ENCODE measurements at places on chromosomes 6 and 20.
A peak's percentile ranks its signal among the peaks of the same experiment; 100 is the strongest.

GRCh38 chr20:8809107-8809953 is 259.6 kb upstream of the PLCB4 start:
- no peaks in the 10 kb centered on the region for H3K36me3 ChIP-seq
- no peak overlapping the region for H3K27ac ChIP-seq
- no peak for DNase-seq
- H3K4me3 ChIP-seq: no peak overlapping the region
- H3K27me3 ChIP-seq: no peaks in the 10 kb centered on the region

GRCh38 chr6:11237428-11237827 is 5.0 kb upstream of the NEDD9 start:
- DNase-seq: no peak
- H3K27ac ChIP-seq: no peak overlapping the region
- H3K36me3 ChIP-seq: no peaks in the 10 kb centered on the region
- peaks cover 28% of the 10 kb centered on the region for H3K4me1 ChIP-seq

DNA sequence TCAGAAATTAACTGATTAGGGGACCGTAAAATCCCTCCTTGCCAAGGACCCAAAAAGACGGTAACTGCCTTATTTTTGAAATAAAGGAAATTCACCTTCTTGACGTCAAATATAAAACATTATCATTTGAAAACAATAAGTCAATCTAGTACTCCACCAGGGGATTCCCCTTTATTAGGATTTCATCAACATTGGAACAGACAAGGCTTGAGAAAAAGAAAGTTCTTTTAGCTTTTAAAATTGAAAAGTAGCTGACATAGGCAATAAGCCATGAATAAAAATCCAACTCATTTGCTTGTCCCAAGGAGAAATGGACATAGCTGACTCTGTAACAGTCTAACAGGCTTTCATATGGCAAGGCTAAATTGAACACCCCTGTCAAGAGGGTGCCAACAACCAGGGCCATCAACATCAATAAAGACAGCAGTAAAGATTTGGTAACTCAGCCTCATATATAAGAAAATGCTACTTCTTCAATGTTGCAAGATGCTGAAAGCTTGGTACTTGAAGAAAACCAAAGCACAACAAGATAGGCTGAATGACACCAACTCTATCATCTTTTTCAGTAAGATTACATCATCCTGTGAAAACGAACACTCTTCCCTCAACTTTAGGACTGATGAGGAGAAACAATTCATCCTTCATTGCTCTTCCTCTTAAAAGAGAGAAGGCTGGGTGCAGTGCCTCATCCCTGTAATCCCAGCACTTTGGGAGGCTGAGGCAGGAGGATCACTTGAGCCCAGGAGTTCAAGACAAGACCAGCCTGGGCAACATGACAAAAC is 121.0 kb upstream of the PRDM1 start:
- H3K27ac ChIP-seq: no peak overlapping the region
- no peaks in the 10 kb centered on the region for H3K4me1 ChIP-seq
- DNase-seq: no peak
- H3K36me3 ChIP-seq: no peaks in the 10 kb centered on the region

DNA sequence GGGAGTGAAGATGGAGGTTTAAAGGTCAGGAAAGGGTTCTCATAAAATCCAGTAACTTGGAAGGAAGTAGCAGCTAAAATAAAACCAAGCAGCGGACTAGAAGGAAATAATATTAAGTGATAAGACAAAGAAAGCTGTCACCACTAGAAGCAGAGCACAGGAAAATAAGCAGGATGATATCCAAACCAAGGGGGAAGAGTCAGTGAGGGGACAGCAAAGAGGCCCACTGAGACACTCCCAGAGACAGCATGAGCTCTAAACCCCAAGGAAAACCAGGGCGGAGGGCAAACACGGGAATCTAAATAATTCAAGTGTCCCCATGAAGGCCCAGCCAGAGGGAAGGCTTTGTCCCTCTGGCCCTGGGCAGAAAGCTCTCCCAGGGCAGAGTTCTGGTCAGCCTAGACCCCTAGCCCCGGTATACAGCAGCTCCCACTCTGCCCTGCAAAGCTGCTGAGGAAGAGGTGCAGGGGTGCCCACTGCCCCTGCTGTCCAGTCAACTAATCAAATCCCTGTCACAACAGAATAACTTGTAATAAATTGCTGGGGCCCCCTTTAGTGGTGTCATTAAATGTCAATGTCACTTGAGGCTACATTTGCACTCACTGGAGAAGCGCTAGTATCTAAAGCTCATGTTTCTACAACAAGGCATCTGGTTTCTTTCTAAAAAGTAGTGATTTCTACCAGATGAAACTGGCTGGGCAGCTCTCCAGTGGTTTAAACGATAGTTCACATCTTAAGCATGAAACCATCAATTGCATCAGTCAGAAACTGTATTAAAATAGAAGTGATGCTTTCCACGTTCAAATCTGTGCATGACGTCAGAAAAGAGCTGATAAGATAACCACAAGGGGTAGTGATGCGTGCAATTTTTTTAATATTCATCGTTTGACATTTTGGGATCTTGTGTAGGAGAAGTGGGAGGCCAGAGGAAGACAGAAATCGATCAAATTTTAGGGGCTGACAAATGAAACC is 13.6 kb downstream of the PDE10A start:
- no peaks in the 10 kb centered on the region for H3K36me3 ChIP-seq
- DNase-seq: no peak
- no peaks in the 10 kb centered on the region for H3K4me1 ChIP-seq
- no peak overlapping the region for H3K27ac ChIP-seq

- peak overlapping the region; percentile 81 for H3K27ac ChIP-seq
- peaks cover 42% of the 10 kb centered on the region for H3K4me1 ChIP-seq
- H3K4me3 ChIP-seq: peak overlapping the region; percentile 81
- no peaks in the 10 kb centered on the region for H3K27me3 ChIP-seq
- DNase-seq: no peak
Measured at GRCh38 chr6:43014434-43014909, 423 bp downstream of the KLHDC3 start.

- no peaks in the 10 kb centered on the region for H3K27me3 ChIP-seq
- peak; percentile 53 for DNase-seq
- H3K4me1 ChIP-seq: peaks cover 6% of the 10 kb centered on the region
Measured at GRCh38 chr6:722077-722524, 29.2 kb upstream of the EXOC2 start.

- no peak overlapping the region for H3K4me3 ChIP-seq
- H3K27me3 ChIP-seq: no peaks in the 10 kb centered on the region
- no peak overlapping the region for H3K27ac ChIP-seq
- no peaks in the 10 kb centered on the region for H3K4me1 ChIP-seq
- DNase-seq: no peak
Measured at GRCh38 chr6:25913741-25914140, 16.8 kb downstream of the SLC17A2 start.

DNA sequence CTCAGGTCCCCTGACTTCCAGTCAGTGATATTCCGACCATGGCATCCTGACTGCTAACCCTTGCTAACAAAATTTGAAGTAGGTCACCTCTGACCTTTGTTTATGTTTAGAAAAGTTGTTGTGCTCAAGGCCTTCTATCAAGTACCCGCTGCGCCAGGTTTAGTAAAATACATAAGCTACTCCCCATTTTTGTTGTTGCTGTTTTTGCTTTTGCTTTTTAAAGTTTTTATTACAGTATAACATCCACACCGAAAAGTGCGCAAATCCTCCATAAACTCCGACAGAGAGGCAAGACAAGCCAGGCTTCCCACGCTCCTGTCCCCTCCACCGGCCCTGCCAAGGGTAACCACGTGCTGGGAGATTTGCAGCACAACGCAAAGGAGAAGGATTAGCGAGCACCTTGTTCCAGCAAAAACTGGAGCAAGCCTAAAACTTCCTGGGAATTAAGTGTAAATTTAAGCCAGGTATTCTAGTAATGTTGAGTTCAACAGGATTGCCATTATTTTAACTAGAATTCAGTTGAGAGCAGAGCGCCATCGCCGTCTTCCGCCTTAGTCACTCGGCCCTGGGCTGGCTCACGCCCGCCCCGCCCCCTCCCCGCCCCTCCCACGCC is 17.8 kb upstream of the HMGN4 start:
- no peaks in the 10 kb centered on the region for H3K27me3 ChIP-seq
- DNase-seq: no peak
- peak overlapping the region; percentile 67 for H3K27ac ChIP-seq
- peak overlapping the region; percentile 56 for H3K4me3 ChIP-seq
- peaks cover 7% of the 10 kb centered on the region for H3K4me1 ChIP-seq
- no peaks in the 10 kb centered on the region for H3K36me3 ChIP-seq

- DNase-seq: peak; percentile 76
- no peak overlapping the region for H3K27ac ChIP-seq
- H3K4me1 ChIP-seq: peaks cover 38% of the 10 kb centered on the region
- H3K27me3 ChIP-seq: no peaks in the 10 kb centered on the region
- H3K36me3 ChIP-seq: no peaks in the 10 kb centered on the region
- H3K4me3 ChIP-seq: peak overlapping the region; percentile 32
Measured at GRCh38 chr20:23928788-23929187, 49.2 kb upstream of the CST5 start.

DNA sequence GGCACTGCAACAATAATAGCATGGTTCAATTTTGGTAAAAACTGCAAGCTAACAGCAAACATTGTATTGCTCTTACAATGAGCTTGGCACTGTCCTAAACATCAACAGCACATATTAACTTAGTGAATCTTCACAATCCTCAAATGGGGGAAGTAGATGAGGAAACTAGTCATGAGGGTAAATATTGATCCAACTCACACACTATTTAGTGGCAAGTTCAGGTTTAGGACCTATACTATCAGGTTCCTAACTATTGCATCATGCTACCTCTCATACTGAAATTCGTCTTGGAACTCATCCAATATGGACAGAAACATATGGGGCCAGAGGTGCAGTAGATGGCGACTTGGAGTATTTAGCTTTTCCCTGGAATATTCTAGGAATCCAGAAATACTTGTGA is 34.2 kb downstream of the FKBP1C start:
- DNase-seq: no peak
- no peaks in the 10 kb centered on the region for H3K4me1 ChIP-seq
- no peak overlapping the region for H3K27ac ChIP-seq
- H3K36me3 ChIP-seq: no peaks in the 10 kb centered on the region
- H3K27me3 ChIP-seq: no peaks in the 10 kb centered on the region

DNA sequence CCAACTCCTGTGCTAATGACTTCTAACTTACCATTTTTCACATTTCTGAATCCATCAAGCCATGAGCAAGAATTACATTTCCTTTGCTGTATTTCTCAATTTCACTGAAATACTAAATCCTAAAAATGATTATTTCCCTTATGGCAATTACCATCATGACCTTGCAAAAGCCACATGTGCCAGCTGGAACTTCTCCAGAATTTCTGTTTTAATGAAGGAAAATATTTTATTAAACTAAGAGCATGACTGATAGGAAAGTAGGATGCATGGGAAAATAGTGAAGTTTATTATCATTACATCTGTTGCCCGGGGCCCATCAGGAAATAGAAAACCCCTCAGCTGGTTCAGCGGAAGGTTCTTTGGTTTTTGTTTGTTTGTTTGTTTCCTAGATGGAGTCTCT is 14.4 kb upstream of the TMEM242 start:
- H3K36me3 ChIP-seq: no peaks in the 10 kb centered on the region
- no peaks in the 10 kb centered on the region for H3K4me1 ChIP-seq
- no peak for DNase-seq
- no peak overlapping the region for H3K4me3 ChIP-seq

DNA sequence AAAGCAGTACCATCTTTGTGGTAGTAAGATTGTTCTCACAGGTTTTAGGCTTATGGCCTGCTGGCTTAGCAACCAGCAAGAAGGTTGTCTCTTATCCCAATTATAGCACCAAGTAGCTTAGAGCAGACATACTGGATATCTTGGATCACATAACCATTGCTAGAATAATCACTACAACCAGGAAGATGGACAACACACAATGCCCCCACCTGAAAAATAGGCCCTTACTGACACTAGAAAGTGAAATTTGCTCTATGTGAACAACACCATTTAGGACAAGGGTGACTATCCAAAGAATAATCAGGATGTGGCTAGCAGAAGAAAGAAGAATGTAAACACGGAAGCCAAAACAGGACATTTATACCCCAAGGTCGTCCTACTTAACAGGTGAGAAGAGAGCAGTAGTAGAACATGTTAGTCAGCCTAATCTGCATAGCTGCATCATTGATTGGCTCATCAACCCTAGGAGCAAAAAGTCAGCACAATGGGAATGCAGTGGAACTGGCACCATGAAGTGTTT is 172.7 kb upstream of the MARCKS start:
- no peak overlapping the region for H3K27ac ChIP-seq
- no peak overlapping the region for H3K4me3 ChIP-seq
- H3K4me1 ChIP-seq: no peaks in the 10 kb centered on the region
- no peaks in the 10 kb centered on the region for H3K27me3 ChIP-seq
- DNase-seq: no peak

DNA sequence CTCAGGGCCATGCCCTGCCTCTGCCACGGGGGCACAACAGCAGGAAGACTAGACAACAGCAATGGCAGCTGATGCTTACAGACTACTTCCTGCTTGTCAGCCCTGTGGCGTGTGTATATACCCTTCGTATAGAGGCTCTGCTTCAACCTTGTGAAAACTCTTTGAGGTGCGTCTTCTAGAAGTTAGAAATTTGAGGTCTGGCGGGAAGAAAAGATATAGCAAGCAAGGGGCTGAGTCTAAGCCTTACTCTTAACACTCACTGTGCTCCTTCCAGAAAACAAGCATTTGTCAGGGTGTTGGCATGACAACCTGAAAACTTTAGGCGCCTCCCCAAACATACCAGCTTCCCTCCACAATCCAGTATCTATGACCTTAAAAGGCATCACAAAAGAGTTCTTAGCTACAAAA is 33.3 kb downstream of the JPH2 start:
- peaks cover 16% of the 10 kb centered on the region for H3K4me1 ChIP-seq
- no peaks in the 10 kb centered on the region for H3K27me3 ChIP-seq
- H3K36me3 ChIP-seq: no peaks in the 10 kb centered on the region
- H3K27ac ChIP-seq: no peak overlapping the region
- peak; percentile 16 for DNase-seq
- no peak overlapping the region for H3K4me3 ChIP-seq

GRCh38 chr6:8743170-8743745 is 307.9 kb upstream of the SLC35B3 start:
- H3K36me3 ChIP-seq: no peaks in the 10 kb centered on the region
- no peak for DNase-seq
- no peaks in the 10 kb centered on the region for H3K4me1 ChIP-seq
- H3K4me3 ChIP-seq: no peak overlapping the region
- H3K27me3 ChIP-seq: no peaks in the 10 kb centered on the region
- H3K27ac ChIP-seq: no peak overlapping the region

DNA sequence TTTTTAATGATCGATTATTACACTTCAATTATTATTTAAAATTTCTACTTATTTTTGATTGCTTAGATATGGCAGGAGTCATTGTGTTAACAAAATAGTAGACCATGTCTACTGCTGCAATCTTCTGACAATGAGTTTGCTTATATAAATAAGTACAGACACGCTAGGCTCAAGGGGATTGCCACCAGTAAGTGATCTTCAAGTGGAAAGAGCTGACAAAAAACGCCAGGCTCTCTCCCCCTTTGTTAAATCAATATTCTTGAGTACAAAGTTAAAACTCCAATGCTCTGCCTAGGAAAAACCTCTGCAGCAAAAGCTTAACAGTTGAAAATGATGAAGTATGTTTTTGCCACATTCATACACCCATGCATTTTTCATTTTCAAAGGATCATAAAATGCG is 738.1 kb downstream of the HDGFL1 start:
- no peak overlapping the region for H3K4me3 ChIP-seq
- no peaks in the 10 kb centered on the region for H3K4me1 ChIP-seq
- no peak for DNase-seq
- H3K27me3 ChIP-seq: no peaks in the 10 kb centered on the region
- no peaks in the 10 kb centered on the region for H3K36me3 ChIP-seq

- H3K4me1 ChIP-seq: no peaks in the 10 kb centered on the region
- H3K27me3 ChIP-seq: no peaks in the 10 kb centered on the region
- no peak overlapping the region for H3K27ac ChIP-seq
- H3K4me3 ChIP-seq: no peak overlapping the region
- DNase-seq: no peak
Measured at GRCh38 chr20:22719167-22719591, 134.8 kb upstream of the FOXA2 start.
